ENCODE measurements at places on chromosomes 2 and 18. TPM values are rescaled to one million over a fixed set of nuclear protein-coding genes. Genes with fewer than 3 reads are reported as not detected.

DNA sequence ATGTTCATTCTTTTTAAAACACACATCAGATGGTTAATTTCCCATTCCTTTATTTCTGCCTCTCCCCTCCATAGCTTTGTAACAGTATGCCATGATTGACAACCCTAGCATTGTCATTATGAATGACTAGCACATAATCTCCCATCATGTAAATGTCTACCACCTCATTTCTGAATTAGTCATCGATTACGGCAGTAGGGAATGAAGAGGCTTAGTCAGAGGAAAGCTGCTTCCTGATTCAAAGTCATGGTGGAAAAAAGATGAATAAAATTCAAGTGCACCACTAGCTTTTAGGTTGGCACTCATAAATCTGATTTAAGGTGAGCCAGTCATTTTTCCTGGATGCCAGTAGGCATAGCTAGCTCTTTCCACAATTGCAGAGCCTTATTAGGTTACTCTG is 19.1 kb upstream of the ACMSD start:
- no peak overlapping the region for H3K27ac ChIP-seq
- no peaks in the 10 kb centered on the region for H3K4me1 ChIP-seq
- DNase-seq, result no peak
- no peaks in the 10 kb centered on the region for H3K36me3 ChIP-seq
- no peaks in the 10 kb centered on the region for H3K27me3 ChIP-seq

GRCh38 chr2:190267302-190267701 is 52.3 kb downstream of the HIBCH start:
- DNase-seq, result no peak
- no peaks in the 10 kb centered on the region for H3K36me3 ChIP-seq
- H3K4me1 ChIP-seq, result no peaks in the 10 kb centered on the region
- no peak overlapping the region for H3K27ac ChIP-seq

The ECEL1 gene
- 0.40 TPM for total RNA-seq

- H3K4me3 ChIP-seq, result peak within 1 kb of the TSS; percentile 26
- no peaks in the 10 kb centered on the region for H3K4me1 ChIP-seq
- H3K36me3 ChIP-seq, result no peaks in the 10 kb centered on the region
- no peak for DNase-seq
Observed at GRCh38 chr18:7117390-7118355, at the start of gene LAMA1. Gene LAMA1 (minus strand): TSS chr18:7117797. CDS start chr18:7117720, 77 bp downstream.

The CNDP1 gene
- total RNA-seq, result not detected

DNA sequence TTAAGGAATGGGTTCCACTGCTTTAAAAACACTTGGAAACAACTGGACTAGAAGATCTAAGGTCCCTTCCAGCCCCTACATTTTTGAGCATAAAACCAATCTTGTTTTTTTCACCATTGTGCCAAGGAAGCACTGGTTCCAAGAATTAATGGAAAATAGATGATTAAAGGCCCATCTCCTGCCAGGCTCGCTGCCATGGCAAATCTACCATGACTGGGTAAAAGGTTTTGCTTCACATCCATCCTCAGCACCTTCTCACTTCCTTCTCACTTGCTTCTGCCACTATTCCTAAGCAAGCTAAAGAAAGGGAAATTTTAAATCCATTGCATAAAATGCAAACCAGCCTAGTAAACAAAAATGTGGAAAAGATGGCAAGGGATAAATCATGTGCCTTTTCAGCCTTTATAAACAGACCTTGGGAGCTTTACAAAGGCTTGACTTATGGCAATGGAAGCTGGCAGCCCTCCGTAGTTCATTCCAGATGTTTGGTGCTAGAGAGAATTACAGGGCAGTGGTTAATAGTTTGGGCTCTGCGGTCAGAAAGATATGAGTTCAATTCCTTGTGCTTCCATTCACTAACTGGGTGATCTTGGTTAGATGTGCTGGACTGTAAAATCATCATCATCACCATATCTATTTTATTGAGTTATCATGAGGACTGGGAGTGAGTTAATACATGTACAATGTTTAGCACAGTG is 27.0 kb upstream of the ST3GAL5 start:
- no peak overlapping the region for H3K4me3 ChIP-seq
- no peak overlapping the region for H3K27ac ChIP-seq
- no peaks in the 10 kb centered on the region for H3K36me3 ChIP-seq
- no peaks in the 10 kb centered on the region for H3K27me3 ChIP-seq

DNA sequence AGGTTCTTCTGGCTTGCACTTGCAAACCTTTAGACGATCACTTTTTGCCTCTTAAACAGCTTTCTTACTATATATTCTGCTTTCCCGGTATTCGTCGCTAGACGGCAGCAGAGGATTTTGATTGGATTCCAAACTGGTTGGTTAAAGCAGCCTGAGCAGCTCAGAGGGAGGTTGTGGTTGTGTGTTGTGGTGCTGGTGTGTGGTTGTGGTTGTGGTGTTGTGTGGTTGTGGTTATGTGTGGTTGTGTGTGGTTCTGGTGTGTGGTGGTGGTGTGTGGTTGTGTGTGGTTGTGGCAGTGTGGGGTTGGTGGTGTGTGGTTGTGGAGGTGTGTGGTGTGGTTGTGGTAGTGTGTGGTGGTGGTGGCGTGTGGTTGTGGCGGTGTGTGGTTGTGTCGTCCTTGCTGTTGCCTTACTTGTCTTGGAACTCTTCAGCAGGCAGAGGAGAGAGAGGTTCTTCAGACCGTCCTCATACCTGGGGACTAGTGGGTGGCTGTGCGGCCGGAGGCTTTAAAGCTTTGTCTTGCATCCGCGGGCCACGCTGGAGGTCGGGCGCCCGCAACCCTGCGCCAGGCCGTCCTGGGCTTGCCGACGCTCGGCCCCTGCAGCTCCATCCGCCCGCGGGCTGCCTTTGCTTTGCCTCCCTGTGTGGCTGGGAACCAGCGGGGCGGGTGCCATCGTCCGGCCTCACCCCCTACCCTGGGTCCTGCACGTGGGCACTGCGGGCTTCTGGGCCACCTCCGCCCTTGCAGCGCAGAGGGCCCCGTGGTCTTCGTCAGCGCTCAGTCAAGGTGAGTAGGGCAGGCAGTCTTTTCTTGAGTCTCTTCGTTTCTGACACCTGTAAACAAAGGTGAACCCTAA is 190.8 kb downstream of the ARHGAP28 start:
- no peaks in the 10 kb centered on the region for H3K27me3 ChIP-seq
- DNase-seq, result peak; percentile 80
- H3K27ac ChIP-seq, result no peak overlapping the region
- no peaks in the 10 kb centered on the region for H3K4me1 ChIP-seq
- no peaks in the 10 kb centered on the region for H3K36me3 ChIP-seq
- no peak overlapping the region for H3K4me3 ChIP-seq

The FBXO41 gene
- 2.4 TPM for total RNA-seq

- H3K27ac ChIP-seq, result no peak overlapping the region
- H3K4me1 ChIP-seq, result no peaks in the 10 kb centered on the region
- no peak overlapping the region for H3K4me3 ChIP-seq
- DNase-seq, result no peak
- H3K27me3 ChIP-seq, result no peaks in the 10 kb centered on the region
Observed at GRCh38 chr2:36246320-36246990, 109.1 kb upstream of the CRIM1 start.

DNA sequence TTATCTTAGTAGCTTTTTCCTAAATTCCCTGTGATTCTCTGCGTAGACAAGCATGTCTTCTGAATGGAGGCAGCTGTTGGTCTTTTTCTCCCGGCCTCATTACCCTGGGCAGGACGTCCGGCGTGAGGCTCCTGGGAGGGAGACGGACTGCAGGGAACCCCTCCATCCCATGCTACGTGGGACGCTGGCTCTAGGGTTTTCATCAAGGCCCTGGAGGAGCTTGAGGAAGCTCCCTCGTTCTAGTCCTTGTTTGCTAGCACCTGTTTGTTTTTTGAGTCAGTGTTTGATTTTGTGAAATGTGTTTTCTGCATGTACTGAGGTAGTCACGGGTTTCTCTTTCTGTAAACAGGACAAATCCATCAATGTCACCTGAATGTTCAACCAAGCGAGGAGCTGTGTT is 99.3 kb upstream of the TMEM18 start:
- no peaks in the 10 kb centered on the region for H3K27me3 ChIP-seq
- H3K27ac ChIP-seq, result no peak overlapping the region
- H3K4me3 ChIP-seq, result no peak overlapping the region
- no peaks in the 10 kb centered on the region for H3K4me1 ChIP-seq
- H3K36me3 ChIP-seq, result no peaks in the 10 kb centered on the region

DNA sequence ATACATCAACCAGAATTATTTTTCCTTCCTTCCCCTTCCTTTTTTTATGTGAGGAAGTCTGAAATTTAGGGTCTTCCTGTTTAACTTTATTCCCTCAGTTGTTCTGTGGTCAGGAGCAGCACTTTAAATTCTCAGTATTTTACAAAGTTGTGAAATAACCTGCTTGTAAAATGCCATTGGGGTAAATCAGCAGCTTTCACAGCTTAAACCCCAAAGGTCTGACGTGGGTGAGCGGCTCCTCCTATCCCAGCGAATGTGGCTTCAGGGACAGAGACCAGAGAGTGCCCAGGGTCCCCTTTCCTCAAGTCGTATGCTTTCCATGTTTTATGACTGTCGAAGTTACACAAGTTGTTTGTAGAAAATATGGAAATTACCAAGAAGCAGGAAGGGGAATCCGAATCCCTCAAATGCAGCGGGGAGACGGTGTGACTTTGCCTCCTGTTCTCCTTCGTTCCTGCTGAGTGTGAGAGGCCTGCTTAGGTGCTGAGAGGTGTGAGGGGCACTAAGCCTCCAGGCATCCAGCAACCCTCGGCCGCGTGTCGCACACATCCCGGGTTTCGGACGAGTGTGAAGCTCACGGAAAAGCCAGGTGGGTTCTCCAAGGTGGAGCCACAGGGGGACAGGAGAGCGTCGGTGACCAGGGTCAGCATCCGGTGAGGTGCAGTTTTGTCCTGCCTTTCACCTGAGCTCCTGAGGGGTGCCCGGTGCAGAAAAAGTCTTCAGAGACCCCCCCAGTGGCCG is 10.8 kb upstream of the KCNG2 start:
- DNase-seq, result no peak
- H3K36me3 ChIP-seq, result no peaks in the 10 kb centered on the region
- no peak overlapping the region for H3K4me3 ChIP-seq
- no peak overlapping the region for H3K27ac ChIP-seq
- H3K27me3 ChIP-seq, result peaks cover 12% of the 10 kb centered on the region

DNA sequence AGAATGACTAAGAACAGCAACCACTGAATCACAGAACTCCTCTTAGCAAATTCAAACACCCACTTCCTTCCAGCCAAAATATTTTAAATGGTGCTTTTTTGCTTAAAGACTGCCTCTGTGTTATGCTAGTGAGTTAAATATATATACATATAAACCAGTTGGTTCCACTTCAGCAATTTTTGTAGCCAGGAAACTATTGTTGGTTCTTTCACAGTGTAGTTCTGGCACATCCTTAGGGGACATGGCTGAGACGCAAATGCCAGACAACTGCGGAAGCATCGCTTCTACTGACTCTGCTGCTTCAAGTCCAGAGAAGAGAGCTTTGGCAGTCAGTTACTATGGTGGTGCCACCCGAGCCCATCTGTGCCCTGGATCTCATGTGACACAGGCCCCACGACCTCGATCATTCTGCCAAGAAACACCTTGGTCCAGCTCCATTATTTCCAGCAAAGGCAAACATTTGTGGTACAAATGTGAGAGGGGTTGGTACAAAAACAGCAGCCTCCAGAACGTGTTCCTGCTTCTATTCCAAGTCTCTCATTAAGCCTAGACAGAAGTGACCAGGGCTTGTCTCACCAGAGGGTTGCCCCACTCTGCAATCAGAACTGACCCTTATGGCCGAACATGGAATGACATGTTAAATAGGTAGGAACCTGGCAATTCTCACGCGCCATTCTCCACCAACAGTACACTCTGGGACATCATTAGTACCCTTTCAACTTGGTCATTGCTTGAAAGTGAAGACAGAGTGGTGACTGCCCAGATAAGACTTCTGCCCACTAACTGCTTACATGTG is 117.8 kb upstream of the NRP2 start:
- H3K4me1 ChIP-seq, result no peaks in the 10 kb centered on the region
- no peaks in the 10 kb centered on the region for H3K36me3 ChIP-seq
- H3K27me3 ChIP-seq, result no peaks in the 10 kb centered on the region
- H3K4me3 ChIP-seq, result no peak overlapping the region
- DNase-seq, result no peak

GRCh38 chr2:10089565-10090190 is 9.5 kb upstream of the CYS1 start:
- H3K4me1 ChIP-seq, result no peaks in the 10 kb centered on the region
- peaks cover 7% of the 10 kb centered on the region for H3K27me3 ChIP-seq
- no peak overlapping the region for H3K27ac ChIP-seq
- H3K4me3 ChIP-seq, result no peak overlapping the region

The KCNS3 gene
- total RNA-seq, result 17.5 TPM

GRCh38 chr2:28366496-28367282 is 26.0 kb upstream of the FOSL2 start:
- H3K4me1 ChIP-seq, result peaks cover 5% of the 10 kb centered on the region
- no peaks in the 10 kb centered on the region for H3K36me3 ChIP-seq
- H3K27ac ChIP-seq, result peak overlapping the region; percentile 68
- no peak overlapping the region for H3K4me3 ChIP-seq
- DNase-seq, result peak; percentile 80

GRCh38 chr2:105261061-105261460 is 19.5 kb downstream of the GPR45 start:
- H3K36me3 ChIP-seq, result no peaks in the 10 kb centered on the region
- H3K4me1 ChIP-seq, result no peaks in the 10 kb centered on the region
- DNase-seq, result no peak
- no peaks in the 10 kb centered on the region for H3K27me3 ChIP-seq
- H3K27ac ChIP-seq, result no peak overlapping the region

DNA sequence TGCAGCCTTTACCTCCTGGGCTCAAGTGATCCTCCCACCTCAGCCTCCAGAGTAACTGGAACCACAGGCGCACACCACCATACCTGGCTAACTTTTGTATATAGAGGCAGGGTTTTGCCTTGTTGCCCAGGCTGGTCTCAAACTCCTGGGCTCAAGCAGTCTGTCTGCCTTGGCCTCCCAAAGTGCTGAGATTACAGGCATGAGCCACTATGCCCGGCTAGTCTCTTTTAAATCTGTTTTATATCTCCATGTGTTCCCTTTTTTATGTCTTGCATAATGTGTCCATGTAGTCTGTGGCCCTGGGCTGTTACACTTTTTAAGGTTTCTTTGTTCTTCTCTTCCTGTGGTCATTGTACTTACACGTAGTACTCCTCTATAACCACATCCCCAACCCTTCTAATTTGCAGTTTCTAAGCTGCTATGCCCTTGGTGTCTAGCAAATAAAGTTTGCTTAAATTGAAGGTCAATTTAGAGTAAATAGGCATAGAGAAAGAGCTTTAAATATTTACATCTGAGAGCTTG is 168.2 kb downstream of the MCFD2 start:
- H3K27me3 ChIP-seq, result no peaks in the 10 kb centered on the region
- no peak overlapping the region for H3K4me3 ChIP-seq

The RESP18 gene
- not detected for total RNA-seq

- H3K4me1 ChIP-seq, result no peaks in the 10 kb centered on the region
- H3K27me3 ChIP-seq, result no peaks in the 10 kb centered on the region
- H3K27ac ChIP-seq, result no peak overlapping the region
- no peak overlapping the region for H3K4me3 ChIP-seq
Observed at GRCh38 chr18:32507093-32507492, 36.4 kb upstream of the GAREM1 start.

All from colonic mucosa (tissue), 4 donors.